LHCN-M2 (cell line): ENCODE measurements at places on chromosomes 2 and 18. TPM values are rescaled to one million over a fixed set of nuclear protein-coding genes. Genes with fewer than 3 reads are reported as not detected.

DNA sequence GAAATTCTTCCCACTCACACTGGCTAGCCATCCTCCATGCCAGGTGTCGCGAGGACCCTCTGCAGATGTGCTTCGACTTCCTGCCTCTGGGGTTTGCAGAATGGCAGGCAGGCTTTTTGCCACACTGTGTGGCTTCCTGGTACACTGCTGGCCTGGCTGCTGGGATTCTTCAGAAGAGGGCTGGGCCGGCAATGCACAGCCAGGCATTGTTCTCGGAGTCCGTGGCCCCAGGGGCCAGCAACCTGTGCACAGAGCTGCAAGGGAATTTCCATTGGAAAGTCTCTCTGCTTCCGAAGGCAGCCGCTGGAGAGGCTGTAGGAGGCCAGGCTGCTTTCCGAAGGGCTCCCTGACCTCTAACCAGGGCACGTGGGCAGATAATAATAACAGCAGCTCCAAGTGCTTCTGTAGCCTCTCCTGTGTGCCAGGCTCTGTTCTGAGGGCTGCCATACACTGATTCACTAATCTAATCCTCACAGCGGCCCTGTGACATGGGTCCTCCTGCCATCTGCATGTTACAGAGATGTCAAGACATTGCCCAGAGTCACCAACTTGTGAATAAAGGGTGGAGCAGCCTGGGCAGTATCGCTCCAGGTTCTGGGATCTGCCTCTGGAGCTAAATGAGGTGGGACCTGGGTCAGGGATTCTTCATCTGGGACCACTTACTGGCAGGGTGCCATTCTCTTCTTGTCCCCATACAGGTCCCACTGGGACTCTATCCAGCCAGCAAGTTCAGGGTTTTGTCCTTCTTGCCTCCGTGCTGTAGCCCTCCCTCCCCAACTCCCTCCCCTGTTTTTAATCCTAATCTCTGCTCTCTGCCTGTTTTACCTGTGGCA is 5.0 kb downstream of the LDLRAD4 start:
- DNase-seq, result no peak

DNA sequence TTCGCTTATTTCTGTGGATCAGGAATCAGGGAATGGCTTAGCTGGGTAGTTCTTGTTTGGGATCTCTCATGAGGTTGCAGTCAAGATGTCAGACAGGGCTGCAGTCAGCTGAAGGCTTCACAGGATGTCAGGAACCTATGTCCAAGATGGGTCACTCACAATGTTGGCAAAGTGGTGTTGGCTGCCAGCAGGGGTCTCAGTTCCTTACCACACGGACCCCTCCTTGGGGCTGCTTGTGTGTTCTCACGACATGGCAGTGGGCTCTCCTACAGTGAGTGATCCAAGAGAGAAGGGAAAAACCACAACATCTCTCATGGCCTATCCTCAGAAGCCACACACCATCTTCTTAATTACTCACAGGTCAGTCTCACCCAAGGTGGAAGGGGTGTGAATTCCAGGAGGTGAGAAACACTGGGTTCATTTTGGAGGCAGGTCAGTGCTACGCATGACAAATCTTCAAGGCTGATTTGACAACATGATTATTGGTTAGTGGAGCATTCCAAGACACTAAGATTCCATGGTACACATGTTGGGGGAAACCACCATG is 1.3 kb upstream of the ANTXR1 start:
- no peak for DNase-seq

Gene ELOA2
- not detected in 2 replicates for total RNA-seq

DNA sequence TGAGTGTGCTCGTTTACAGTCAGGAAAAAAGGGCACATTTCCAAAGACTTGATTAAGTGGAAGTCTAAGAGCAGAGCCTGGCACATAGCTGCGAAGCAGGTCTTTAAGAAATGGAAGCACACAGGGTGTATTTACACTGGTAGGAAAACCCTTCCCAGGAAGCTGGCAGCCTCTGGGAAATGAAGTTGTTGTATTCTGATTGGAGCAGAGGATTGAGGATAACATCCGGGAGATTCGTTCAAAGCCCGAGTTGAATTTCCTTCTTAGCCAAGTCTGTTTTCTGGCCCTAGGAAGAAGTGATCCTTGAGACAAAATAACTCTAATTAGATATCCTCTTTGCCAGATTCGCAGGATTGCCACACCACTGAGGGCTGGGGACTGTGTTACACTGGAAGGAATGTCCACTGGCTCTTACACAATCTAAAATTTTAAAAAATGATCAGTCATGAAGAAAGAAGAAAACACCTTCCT is 75.9 kb downstream of the ITGB1BP1 start:
- DNase-seq, result peak; percentile 27

DNA sequence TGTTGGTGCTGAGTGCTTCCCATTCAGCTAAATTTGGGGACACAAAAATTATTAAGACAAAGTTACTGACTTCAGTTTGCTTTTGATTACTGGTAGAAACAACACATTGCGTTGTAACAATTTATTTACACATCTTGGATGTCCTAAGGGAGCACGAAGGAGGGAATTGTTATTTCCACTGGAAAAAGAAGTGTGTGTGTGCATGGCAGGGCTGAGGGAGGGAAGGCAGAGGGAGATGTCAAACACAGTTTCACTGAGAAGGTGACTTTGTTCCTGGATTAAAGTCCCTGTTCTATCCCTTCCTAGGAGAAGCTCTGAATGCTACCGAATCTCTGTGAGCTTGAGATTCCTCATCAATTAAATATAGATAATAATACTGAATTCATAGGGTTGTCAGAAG is 3.8 kb upstream of the CDH20 start:
- no peak for DNase-seq

Gene MAL
- total RNA-seq, result not detected in 2 replicates

Gene KCNK3
- total RNA-seq, result 0.32 TPM in 1 of 2 replicates, not detected in the other

Gene SERPINB11
- total RNA-seq, result not detected in 2 replicates

DNA sequence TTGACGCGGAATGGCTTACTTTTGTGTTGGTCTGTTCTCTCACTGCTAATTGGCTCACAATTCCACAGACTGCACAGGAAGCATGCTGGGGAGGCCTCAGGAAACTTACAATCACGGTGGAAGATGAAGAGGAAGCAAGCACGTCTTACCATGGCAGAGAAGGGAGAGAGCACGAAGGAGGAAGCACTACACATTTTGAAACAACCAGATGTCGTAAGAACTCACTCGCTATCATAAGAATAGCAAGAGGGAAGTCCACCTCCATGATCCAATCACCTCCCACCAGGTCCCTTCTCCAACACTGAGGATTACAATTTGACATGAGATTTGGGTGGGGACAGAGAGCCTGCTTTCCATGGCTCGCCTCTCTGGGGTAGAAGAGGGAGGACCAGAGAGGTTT is 106.2 kb downstream of the KCNF1 start:
- DNase-seq, result no peak

Gene CGREF1
- total RNA-seq, result 0.69 and 1.6 TPM in 2 replicates

- DNase-seq, result no peak
Observed at GRCh38 chr2:210226223-210226622, 976 bp upstream of the ACADL start.

DNA sequence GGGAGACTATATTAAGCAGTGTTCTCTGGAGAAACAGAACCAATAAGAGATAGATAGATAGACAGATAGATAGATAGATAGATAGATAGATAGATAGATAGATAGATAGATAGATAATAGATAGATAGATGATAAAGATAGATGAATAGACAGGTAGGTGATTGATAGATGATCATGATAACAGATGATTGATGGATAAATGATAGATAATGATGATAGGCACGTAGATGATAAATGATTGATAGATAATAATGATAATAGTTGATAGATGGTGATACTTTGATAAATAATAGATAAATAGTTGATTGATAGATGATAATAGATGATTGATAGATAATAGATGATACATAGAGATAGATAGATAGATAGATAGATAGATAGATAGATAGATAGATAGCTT is 48.5 kb downstream of the BOD1L2 start:
- DNase-seq, result no peak

Gene SH3RF3
- 6.6 and 7.4 TPM in 2 replicates for total RNA-seq

DNA sequence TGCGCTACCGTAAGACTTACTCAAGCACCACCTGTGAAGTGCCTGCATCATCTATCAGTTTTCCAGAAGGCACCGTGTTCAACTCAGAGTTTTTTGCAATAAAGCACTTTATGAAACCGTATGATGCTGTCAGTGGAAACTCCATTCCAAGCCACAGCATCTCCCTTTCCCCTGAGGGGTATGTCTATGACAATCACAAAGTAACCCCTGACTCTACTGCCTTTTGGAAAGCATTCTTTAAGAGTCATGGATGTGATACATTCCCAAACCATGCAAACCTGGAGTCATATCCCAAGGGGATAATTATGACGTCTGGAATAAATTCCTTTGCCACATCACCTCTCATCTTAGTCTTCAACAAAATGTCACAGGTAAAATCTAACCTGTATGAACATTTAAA is 39.2 kb downstream of the UNC50 start:
- DNase-seq, result no peak

DNA sequence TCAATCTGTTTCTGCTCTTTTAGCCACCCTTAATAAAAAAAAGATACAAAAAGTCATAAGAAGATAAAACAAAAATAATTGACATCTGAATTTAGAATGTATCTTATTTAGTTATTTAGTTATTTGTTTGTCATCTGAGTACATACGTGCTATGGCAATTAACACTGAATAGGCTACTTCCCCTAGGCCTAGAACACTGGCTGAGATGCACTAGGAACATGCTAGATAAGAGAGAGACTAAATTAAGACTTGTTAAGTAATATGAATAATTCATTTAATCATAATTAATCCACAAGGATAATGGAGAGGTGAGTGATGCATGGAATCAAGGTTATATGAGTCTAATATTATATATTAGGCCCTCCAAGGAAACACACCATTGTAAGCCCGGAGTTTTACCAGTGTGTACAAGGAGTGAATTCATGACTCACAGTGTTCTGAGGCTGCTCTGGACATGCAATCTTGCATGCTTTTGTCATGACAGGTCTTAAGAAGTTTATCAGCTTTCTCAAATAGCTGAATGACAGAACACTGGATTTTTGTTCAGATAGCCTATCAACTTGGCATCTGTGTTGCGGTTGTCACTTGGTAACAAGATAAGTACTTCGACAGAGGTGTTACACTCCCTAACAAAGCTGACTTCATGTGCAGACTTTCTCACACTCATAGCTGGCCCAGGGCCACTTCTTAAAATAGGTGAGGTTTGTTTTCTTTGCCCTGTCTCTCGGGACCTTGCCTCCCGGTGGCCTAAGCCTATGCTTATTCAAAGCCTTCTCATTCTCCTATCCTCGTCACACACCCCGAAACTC is 5.0 kb upstream of the SERPINB2 start:
- DNase-seq, result peak; percentile 95

DNA sequence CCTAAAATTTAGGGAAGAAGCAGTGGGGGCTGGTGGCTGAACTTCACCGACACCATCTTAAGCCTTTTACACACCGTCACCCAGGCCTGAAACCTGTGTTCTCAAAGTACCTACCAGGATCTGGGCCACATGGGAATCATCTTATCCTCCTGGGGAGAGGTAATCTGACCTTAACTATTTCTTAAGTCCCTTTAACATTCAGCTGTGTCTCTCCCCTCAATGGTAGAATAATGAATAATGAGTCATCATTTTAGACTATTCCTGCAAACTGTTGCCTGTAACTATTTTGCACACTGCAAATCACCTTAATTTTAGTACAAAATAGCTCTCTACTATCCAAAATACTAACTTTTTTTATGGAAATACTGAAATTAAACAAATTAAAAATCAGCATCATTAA is 149.4 kb upstream of the KLF7 start:
- DNase-seq, result peak; percentile 56

DNA sequence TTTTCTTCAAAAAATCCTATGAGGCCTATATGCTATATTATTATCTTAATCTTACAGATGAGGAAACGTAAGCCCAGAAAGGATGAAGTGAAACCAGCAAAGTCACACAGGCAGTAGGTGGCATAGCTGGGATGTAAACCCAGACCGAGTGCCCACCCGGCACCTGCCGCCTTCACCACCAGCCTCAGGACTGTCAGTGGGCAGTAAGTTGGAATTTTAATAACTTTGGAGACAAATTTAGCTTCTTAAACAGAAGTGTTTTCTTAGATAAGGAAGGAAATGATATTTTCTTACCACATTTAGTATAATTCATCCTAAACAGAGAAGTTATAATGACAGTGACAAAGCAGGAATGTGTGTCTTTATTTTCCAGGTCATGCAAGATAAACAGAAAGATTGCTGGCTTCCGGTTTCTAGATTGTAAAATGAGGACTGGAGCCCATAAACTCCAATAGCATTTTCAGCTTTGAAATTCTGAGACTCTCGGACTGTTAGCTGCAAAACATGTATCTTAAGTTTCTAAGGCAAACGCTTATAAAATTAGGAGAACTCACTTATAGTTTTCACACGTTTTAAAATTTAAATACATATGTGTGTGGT is 59.3 kb downstream of the CD8B2 start:
- DNase-seq, result no peak
